ENCODE measurements at places on chromosomes 7 and 10. TPM values are rescaled to one million over a fixed set of nuclear protein-coding genes. Genes with fewer than 3 reads are reported as not detected.

The C10orf67 gene
- not detected for total RNA-seq

The TAS2R41 gene
- total RNA-seq: 0.73 TPM

The CALCR gene
- total RNA-seq: not detected

The EBF3 gene
- total RNA-seq: not detected

The FAM25C gene
- not detected for total RNA-seq

The ZNF736 gene
- 30.8 TPM for total RNA-seq

The LHFPL3 gene
- not detected for total RNA-seq

The MSS51 gene
- total RNA-seq: 1.1 TPM

The TMEM236 gene
- total RNA-seq: 0.06 TPM

GRCh38 chr10:73953665-73954064 is 42.7 kb downstream of the PLAU start:
- no peak for DNase-seq

DNA sequence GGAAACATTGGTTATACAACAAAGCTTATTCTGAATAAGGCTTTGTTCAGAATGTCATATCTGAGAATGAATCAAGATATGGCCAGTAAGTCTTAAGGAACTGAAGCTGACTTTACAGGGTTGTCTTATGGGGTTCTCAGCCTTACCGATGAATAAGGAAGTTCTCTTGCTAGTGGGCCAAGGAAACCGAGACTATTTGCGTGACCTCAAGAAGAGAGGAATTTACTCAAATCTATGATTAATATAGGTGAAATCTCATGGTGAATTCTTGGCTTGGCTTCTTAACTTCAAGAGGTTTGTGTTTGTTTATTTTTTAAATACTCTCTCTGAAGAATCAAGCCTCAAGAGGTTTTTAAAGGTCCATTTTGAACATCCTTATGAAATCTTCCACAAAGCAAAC is 4.7 kb upstream of the MRLN start:
- DNase-seq: no peak

DNA sequence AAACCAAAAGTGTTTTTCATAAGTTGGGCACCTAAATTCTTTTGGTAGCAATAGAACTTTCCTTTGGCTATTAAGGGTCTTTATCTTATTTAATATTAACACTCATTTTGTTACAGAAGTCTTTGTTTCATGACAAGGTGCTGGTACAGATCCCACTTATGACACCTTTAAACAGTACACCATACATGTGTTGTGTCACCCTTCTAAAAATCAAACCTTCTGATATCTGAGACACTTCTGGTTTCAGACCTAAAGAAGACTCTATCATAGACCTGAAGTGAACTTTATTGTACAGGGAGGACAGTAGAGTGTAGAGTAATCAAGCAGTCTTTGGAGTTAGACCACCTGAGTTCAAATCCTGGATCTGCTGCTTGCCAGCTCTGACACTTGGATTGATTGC is 5.8 kb upstream of the USP6NL start:
- no peak for DNase-seq

- no peak for DNase-seq
Measured at GRCh38 chr7:63093481-63093880, 905.2 kb upstream of the ZNF722 start.

DNA sequence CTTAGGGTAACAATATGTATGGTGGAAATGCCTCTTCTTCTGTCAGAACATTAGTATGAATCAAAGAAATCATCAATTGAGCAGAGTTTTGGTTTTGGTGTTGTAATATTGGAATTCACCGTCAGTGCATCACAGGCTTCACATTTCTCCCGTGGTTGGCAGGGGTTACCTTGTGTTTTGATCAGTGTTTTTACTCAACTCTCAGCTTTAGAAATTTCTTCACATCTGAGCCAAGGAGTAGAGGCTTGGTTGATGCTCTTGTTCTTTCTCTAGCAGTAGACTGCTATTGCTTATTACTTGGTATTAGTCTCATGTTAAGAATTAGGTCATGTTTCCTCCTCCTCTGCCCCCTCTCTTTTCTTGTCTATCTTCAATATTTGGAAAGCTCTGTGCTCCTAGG is 188.8 kb upstream of the SMIM30 start:
- no peak for DNase-seq

- DNase-seq: peak; percentile 67
Measured at GRCh38 chr10:58322072-58322834, 12.6 kb upstream of the UBE2D1 start.

DNA sequence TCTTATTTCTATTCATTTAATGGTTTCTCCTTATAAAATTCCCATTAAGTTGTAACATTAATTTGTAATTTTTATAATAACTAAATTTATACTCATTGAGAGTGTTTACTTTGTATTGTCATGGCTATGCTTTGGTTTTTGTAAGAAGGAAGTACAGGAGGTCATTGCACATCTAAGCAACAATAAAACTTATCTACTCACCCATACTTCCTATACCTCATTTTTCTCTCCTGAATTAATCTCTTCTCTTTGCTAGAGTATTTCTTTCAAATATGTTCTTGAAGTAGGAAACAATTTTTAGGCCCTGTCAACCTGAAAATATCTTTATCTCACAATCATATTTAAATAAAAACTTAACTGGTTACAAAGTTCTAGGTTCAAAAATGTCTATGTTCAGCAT is 95.4 kb upstream of the WDR11 start:
- DNase-seq: no peak

DNA sequence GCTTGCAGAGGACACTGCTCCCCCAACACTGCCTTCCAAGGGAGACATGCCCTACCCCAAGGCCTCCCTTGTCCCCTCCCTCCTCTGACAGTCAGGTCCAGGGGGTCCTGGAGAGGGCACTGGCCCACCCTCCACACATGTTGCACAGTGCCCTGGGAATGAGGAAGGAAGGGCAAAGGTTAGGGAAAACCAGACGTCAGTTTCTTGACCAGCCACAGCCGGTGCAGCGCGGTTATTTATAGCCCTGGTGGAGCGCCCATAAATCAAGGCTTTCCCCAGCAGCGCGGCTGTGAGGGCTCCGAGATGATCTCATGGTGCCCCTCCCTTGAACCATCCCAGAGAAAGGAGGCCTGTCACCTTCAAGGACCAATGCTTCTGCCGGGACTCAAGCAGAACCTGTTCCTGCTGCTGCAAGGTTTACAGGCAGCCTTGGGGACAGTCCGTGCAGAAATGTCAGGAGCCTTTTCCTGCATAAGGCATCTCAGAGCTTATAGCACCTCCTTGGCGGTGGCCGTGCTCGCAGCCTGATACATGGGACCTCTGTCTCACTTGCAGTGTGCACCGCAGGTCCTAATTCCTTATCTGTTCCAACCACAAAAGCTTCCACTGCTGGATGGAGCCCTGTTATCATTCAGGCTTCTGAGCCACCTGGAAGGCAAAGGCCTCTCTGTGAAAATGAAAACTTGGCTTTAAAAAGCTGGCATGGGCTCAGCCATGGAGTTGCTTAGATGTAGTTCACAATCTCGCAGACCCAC is 127.3 kb downstream of the LHPP start:
- no peak for DNase-seq

- no peak for DNase-seq
Measured at GRCh38 chr7:28272461-28272877, 91.9 kb upstream of the JAZF1 start.

GRCh38 chr10:131400513-131400912 is 89.0 kb upstream of the TCERG1L start:
- DNase-seq: no peak

GRCh38 chr10:90437452-90437851 is 420.4 kb downstream of the HTR7 start:
- DNase-seq: no peak

DNA sequence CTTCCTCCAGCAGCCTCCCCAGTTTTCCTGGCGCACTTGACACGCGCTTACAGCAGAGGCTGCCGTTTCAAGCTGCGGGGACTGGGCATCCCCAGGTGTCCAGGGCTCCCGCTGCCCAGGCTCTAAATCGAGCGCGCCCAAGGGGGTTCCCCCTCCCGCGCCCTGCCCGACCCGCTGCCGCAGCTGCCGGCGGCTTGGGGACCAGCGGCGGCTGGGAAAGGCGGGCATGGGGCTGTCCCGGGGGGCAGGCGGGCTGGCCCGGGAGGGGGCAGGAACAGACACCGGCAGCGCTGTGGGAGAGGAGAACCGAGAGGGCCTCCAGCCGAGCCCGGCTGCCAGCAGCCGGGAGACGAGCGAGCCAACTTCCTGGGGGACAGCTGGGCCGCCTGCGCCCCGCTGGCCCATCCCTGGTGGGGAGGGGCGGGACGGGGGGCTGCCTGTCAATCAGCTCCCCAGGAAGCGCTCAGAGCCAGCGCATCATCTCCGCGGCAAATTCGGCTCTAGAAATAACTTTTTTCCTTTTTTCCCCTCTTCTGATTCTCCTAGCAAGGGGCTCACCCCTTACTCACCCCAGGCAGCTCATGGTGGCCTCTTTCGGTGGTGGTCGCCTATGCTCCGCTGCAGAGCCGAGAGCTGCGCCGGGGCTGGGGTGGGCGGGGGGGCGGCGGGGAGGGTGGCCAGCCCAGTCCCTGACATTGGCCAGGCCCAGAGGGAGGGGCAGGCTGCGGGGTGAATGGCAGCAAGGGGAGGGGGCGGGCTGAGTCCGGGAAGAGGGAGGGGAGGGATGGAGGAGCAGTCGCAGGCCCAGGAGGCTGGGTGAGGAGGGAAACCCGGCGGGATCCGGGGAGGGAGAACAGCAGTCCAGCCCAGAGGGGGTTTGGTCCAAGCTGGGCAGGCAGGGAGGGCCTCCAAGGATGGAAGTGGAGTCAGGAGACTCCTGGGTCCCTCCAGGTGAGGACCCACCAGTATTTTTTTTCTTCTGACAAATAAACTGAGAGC is 14.7 kb downstream of the GRID2IP start:
- DNase-seq: no peak

GRCh38 chr10:77823811-77824542 is 102.6 kb downstream of the DLG5 start:
- DNase-seq: no peak

GRCh38 chr10:18472977-18473376 is 178.4 kb downstream of the NSUN6 start:
- no peak for DNase-seq

GRCh38 chr10:23192712-23193434 is 761 bp downstream of the PTF1A start:
- DNase-seq: no peak

DNA sequence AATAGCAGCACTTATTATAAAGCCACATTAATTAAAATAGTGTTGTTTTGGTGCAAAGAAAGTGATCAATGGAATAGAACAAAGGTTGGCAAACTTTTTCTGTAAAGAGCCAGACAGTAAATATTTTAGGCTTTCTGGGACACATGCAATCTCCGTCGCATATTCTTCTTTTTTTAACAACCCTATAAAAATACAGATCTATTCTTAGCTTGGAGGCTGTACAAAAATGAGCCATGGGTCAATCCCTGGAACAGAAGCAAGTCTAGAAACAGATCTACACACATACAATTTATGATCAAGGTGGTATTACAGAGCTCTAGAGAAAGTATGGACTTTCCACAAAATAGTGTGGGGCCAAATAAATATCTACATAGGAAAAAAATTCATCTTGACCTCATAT is 71.8 kb downstream of the ARHGAP21 start:
- DNase-seq: no peak

DNA sequence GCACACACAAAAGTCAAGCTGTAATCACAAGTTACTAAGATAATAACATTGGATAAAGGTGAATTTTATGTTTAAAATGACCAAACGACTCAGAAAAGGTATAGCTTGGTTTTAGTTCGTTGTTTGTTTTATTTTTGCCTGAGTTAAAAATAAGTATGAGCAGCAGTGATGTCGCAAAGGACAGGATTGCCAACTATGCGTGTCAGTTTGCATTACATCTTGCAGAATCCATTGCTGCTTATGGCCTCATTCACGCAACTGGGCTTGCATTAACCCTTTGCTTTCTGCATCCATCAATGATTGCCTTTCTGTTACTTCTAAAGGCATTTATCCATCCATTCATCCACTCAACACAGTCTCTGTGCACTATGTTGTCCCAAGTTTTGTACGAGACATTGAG is 389.6 kb downstream of the DPP6 start:
- DNase-seq: no peak

DNA sequence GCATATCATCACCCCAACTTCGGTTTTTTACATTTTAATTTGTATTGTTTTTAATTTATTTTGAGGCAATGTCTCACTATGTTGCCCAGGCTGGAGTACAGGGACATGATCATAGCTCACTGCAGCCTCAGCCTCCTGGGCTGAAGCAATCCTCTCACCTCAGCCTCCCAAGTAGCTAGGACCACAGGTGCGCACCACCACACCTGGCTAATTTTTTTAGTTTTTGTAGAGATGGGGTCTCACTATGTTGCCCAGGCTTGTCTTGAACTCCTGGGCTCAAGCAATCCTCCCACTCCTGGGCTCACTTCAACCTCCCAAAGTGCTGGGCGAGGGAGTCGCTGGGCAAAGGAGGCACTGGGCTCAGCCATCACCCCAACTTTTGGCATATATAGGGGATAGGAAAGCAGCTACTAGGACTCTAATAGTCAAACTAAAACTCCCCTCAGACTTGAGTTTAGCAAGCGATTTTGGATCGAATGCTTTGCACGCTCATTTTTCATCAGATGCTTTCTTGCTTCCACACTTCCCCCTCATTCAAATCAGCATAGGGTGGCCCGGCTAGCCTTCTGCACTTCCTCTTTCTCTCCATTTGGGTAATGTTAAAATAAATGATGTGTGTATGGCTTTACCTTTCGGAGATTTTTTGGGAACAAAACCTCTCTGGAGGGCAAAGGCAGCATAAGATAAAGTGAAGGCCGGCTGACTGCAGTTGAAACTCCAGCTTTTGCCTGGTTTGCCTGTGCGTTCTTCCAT is 20.8 kb upstream of the NMT2 start:
- no peak for DNase-seq

DNA sequence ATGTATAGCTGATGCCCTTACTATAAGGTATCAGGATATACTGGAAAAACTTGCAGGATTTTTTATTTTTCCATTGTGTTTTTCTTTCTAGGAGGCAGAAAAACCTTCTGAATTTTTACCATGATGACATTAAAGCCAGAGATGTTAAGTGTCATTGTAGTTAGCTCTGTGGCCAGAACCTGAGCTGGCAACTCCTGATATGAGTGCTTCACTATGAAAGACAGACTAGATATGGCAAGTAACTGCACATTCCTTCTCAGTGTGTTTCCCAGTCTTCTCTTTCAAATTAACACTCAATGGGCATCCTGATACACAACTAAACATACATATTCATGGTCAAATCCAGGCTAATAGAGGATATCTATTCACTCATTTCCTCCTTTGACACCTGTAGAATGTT is 166.2 kb downstream of the CTTNBP2 start:
- DNase-seq: no peak

- DNase-seq: no peak
Measured at GRCh38 chr10:36256166-36256565, 614.1 kb upstream of the FZD8 start.

All from CD4-positive, alpha-beta T cell (primary cell).